ENCODE measurements at places on chromosomes 11 and 22.

GRCh38 chr11:68199295-68199987 is 13.7 kb downstream of the KMT5B start:
- DNase-seq: no peak

- DNase-seq: no peak
Measured at GRCh38 chr11:131044851-131045250, 128.6 kb upstream of the SNX19 start.

- no peak for DNase-seq
Measured at GRCh38 chr11:69006816-69007215, 6.2 kb downstream of the MRGPRF start.

DNA sequence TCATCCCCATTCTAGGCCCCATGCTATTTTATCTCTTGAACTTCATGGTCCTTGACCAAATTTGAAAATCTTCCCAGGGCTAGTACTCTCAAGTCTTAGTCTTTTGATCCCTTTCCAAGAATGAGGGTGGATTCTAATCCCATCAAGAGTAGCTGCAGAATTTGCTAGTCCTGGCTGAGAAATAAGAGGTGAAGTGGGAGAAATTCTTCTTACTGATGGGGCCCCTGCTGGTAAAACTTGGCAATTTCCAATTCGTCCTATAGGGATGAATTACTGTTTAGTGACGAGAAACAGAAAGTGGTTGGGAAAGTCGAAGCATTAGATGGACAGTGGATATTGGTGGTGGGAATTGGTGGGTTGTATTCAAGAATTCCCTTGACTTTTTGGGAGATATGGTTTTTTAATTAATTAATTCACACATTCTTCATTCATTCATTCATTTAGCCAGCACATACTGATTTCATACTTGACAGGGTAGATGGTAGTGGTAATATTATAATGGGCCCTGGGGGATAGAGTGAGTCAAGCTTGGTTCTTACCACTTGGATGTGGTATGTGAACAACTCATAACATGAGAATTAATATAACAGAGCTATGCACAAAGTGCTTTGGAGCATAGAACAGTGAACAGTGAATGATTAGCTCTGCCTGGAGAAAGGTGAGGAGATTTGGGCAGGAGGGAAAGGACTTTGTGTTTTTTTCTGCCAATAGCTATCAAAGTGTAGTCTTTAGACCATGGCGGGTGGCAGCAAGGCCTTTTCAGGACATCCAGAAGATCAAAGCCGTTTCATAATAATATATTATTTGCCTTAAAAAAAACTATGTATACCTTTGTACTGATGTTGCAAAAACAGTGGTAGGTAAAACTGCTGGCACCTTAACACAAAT is 103.8 kb downstream of the STIM1 start:
- DNase-seq: no peak

DNA sequence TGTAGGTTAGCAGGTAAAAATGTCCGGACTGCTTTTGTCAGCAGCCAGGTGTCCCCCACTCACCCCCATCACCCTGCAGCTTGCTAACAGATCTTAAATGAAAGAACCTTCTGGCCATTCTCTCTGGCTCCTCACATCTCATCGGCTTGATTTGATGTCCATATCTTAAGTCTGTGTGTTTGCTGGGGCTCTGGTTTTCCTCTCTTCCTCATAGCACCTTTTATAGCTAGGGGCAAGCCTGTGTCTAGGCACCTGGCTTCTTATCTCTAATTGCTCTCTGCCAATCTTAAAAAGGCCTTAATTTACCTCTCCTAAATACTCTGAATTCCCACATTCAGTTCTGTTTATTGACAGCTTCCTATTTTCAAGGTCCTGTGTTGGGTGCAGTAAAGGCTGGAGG is 72.0 kb downstream of the ARHGAP42 start:
- DNase-seq: no peak

DNA sequence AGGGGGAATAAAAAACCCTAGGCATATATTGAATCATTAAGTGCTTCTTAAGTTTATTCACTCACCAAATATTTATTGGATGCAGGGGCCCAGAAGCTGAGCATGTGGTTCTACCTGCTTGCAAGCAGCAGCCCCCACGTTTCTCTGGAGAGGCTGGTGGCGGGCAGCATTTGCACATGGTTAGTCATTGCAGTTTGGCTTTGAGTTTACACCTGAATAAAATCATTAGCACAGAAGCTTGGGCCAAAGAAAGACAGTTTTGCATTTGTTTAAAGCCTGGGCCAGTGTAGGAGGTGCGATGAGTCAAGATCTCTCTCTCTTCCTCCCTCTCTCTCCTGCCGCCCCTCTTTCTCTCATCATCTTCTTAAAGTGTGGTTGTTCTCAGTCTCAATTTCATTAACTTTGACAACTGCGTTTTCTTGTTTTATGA is 72.6 kb downstream of the C22orf31 start:
- DNase-seq: peak; percentile 38

All from stimulated activated CD8-positive, alpha-beta memory T cell treated with anti-CD3 and anti-CD28 coated beads, Interleukin-7, amount 100 ng/mL, for 48 hours (primary cell).